Fibroblast of the conjunctiva (primary cell): ENCODE measurements at places on chromosomes 2 and 18.

GRCh38 chr2:168853471-168853870 is 36.8 kb downstream of the SPC25 start:
- no peak for DNase-seq

GRCh38 chr2:175080479-175080878 is 75.3 kb upstream of the CHN1 start:
- DNase-seq = no peak

- no peak for DNase-seq
Observed at GRCh38 chr18:51321696-51322095, 124.2 kb upstream of the MEX3C start.

DNA sequence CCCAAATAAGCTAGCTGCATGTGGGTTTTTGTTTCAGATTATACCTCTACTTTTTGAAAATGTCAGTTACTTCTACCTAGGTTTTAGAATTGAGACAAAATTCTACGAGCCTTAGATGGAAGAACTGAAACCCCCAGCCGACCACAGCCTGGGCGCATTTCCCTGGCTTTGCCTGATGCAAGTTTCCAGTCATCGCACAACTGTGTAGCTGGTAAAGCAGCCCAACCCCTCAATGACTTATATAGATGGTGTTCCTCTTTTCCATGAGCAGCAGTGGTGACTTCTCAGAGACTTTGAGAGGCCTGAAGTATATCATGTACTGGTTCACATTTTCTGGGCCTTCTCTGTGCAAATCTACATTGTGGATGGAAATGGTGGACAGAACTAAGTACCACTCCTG is 515.4 kb upstream of the RAB6C start:
- no peak for DNase-seq

DNA sequence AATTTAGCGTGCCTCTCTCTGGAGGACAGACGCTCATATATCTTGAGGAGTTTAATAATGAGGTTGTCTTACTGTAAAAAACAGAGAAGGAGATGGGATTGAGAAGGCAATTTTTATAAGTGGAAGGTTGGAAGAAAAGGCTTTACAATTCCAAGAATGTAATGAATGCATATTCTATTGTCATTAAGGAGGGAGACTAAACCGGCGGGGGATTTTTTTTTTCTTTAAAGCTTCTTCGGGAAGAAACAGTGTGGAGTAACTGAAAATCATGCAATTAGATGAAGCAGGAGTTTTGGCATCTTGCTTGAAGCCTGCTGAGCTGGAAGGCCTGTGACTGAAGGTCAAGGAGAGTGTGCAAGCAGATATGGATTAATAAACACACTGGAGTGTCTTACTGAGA is 124.4 kb downstream of the HRH4 start:
- DNase-seq = no peak

DNA sequence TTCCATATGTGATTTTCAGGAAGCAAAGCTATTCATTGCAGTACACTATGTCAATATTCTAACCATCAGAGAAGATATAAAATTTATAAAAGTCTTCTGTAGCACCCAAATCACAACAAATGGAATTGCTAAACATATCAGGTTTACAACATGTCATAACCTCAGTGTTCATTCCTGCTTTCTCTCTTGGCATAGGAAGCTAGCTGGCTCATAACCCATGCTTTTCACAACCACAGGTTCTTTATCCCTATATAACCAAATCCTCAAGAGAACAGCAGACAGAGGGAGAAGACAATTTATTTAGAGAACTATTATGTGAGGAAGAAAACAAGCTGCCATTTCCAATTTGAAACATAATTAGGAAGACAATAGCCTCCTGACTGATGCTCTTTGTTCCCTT is 997.0 kb upstream of the ACVR2A start:
- DNase-seq = no peak

- no peak for DNase-seq
Observed at GRCh38 chr2:208268156-208268952, 2.3 kb downstream of the PIKFYVE start.

DNA sequence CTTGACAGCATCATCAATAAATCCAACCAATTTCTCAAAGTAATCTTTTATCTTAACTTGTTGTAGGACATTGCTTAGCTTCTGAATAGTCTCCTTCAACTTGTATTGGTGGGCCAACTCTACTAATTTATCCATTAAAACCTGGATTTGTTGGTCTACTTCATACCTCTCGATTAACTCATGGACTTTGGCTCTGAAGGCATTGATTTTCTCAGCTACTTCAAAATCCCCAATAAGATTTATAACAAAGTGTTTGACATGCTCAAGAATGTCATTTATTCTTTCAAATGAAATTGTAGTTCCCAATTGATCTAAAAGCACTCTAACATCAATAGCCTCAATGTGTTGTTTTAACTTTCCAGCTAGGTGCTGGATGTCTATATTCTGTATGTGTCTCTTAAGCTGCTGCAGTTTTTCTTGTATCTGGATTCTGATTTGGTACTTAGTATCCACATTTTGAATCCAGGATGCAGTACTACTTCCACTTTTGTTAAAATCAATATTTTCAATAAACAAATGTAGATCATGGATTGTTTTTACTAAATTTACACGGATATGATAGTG is 34.1 kb downstream of the APOB start:
- DNase-seq = no peak

GRCh38 chr18:30094556-30094955 is 948.0 kb downstream of the DSC3 start:
- DNase-seq = no peak

GRCh38 chr2:65267008-65267407 is 39.4 kb downstream of the ACTR2 start:
- no peak for DNase-seq

- no peak for DNase-seq
Observed at GRCh38 chr2:160225722-160226121, 25.6 kb upstream of the ITGB6 start.

GRCh38 chr2:49271060-49271606 is 116.8 kb upstream of the FSHR start:
- no peak for DNase-seq

DNA sequence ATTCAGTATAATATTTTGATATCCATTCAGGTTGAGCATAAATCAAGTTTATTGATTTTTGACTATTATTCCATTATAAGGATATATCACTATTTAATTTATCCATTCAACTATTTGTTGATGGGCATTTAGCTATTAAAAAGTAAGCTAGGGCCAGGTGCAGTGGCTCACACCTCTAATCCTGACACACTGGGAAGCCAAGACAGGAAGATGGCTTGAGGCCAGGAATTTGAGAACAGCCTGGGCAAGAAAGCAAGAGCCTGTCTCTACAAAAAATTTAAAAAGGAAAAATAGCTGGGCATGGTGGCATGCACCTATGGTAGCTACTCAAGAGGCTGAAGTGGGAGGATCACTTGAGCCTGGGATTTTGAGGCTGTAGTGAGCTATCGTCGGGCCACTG is 183.5 kb downstream of the HNMT start:
- no peak for DNase-seq

- no peak for DNase-seq
Observed at GRCh38 chr18:55579501-55580270, 8.3 kb downstream of the TCF4 start.

DNA sequence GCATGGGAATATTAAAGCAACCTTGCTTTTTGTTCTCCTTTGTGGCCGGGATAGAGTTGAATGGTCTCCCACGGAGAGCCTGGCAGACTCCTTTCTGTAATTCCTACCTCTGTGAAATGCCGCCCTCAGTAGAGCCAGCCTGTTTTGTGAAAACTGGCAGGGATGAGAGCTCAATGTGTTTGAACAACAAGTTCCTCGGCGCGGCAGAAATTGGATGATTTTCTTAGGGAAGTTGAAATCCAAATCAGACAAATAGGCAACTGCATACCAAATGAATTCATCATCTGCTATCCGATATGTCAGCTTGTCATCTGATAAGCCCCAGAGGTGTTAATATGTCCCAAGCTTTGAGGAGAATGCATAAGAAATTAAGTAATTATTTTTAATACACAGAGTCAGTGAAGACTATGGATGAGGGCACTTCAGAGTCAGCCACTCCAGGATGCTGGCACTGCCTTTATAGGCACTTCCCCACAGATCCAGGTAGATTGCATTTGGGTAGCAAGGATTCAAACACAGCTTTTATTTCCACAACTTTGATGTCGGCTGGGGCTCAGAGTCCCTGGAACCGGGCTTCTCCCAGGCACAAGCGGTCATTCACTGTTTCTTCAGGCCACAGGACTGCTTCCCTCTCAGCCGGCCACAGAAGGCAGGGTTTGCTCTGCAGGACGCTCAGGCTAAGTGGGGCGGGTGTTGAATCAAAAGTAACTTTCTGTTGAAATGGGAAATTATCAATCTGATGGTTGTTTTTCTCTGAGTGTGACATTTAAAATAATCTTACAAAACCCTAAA is 82.8 kb upstream of the REV1 start:
- peak; percentile 4 for DNase-seq

- DNase-seq = no peak
Observed at GRCh38 chr2:134883552-134884293, 34.9 kb upstream of the CCNT2 start.

DNA sequence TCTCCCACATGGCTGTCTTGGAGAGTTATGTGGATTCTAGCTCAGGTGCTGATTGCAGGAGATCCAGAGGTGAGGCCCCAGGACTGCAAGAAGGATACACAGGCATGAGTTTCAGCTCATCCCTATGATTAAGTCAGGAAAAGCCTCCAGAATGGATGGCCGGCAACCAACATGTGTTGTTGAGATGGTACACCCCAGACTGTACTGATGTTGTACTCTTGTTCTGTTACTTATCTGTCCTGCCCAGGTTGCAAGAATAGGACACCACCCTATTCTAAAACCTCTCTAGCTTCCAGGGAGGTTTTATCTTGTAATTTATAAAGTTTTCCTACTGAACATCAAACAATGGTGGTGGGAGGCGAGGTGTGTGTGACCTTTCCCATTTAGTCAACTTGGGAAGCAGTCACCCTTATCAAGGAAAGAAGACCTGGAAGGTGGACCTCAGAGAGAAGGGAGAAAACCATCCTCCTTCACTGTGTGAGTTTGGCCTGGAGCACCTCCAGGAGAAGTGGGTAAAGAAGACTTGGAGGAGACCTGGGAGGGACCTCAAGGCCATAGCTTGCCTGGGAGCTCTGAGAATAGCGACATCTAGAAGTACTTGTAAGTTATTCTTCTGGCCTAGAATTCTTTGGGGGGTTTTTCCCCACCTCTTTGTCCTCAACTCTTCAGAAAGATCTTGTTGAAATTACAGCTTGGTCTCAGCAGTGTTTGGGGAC is 8.6 kb downstream of the FAM124B start:
- no peak for DNase-seq

- no peak for DNase-seq
Observed at GRCh38 chr18:31489311-31489710, 8.7 kb upstream of the DSG2 start.

- no peak for DNase-seq
Observed at GRCh38 chr2:121220995-121221394, 64.0 kb downstream of the TFCP2L1 start.

DNA sequence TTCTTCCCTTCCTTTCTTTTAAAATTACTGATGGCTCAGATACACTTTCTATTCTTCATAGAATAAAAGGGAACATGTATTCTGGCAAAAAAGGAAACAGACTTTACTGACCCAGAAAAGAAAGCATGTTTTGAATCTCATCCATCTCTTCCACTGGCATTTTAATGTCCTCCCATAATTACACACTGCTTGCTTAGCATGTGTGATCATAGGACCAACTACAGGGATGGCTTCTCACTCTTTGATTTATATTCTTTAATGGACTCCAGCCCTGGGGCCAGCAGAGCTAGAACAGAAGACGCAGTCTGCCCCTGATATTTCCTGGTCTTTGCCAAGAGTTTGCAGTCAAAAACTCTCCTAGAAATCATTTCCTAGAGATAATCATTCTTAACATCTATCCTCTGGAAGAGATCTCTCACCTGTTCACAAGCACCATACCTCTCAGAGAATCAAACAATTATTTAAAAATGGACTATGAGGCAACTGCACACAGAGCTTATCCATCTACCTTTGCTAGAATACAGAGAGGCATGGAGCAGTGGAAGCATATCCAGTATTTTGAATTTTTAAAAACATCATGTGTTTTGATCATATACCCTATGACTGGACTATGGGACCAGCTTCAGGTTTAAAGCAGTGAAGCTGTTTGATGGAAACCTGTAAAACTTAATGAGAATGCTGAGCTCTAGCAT is 429.1 kb downstream of the NRXN1 start:
- DNase-seq = no peak

- no peak for DNase-seq
Observed at GRCh38 chr2:132984731-132985130, 314.7 kb upstream of the LYPD1 start.

GRCh38 chr2:10389573-10389972 is 58.6 kb downstream of the ODC1 start:
- DNase-seq = no peak

GRCh38 chr2:204706939-204707338 is 161.7 kb downstream of the PARD3B start:
- no peak for DNase-seq

DNA sequence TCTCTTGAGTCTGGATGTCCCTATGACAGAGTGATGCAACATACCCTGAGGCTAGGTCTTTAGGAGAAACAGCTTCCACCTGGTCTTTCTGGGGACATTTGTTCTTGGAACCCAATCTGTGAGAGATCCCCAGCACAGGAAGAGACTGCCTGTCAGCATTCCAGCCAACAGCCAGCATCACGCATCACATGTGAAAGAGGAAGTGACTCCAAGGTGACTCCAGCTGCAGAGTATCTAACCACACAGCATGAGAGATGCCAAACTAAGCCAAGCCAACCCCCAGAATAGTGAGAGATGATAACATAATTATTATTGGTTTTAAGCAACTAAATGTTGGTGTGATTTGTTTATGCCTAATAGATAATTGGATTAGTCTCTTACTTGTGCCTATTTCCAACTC is 35.7 kb downstream of the C18orf63 start:
- DNase-seq = no peak

- DNase-seq = peak; percentile 23
Observed at GRCh38 chr2:64750001-64750816, 96.5 kb upstream of the SERTAD2 start.

DNA sequence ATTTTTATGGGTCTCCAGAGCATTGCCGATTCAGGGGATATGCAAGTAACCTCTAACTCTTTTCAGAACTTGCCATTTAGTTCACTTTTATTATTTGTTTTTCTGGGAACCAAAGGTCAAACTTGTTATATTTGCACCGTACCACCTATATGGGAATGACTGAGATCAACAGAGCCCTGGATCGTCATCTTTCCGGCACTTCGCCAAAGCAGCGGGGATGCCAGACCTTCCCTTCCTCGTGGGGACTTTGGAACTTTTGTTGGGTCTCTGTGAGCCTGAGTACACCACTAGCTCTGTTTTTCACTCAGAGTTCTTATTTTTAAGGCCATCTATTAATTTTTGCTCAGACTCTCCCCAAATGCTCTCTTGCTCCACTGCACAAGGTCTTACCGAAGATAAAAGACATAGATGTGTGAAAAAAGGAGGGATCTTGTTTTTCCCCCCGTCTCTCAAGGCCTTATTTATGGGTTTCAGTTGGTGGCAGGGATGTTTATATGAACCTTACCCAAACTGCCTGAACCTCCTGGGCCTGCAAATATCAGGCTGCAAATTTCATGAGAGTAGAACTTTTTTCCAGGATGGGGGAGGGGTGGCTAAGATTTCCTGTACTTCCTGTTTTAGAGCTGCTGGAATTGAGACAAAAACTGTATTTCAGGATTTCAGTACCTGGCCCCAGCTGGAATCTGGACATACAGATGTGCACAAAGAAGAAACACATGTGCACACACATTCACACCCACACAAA is 350.3 kb downstream of the HRH4 start:
- DNase-seq = no peak
